ENCODE measurements at places on chromosomes 2 and 18. TPM values are rescaled to one million over a fixed set of nuclear protein-coding genes. Genes with fewer than 3 reads are reported as not detected.

The UGT1A8 gene
- total RNA-seq, result not detected

The MYO3B gene
- total RNA-seq, result 1.3 TPM

The PLEKHB2 gene
- total RNA-seq, result 59.2 TPM

The SANBR gene
- total RNA-seq, result 27.3 TPM

The OTOS gene
- total RNA-seq, result not detected

The SCTR gene
- not detected for total RNA-seq

The LYPD1 gene
- 0.64 TPM for total RNA-seq

All from endothelial cell (in vitro differentiated cells).